SK-N-MC (cell line): ENCODE measurements at places on chromosomes 1 and 21.

GRCh38 chr1:15761366-15762128 is 3.0 kb downstream of the FBLIM1 start:
- no peak for DNase-seq

DNA sequence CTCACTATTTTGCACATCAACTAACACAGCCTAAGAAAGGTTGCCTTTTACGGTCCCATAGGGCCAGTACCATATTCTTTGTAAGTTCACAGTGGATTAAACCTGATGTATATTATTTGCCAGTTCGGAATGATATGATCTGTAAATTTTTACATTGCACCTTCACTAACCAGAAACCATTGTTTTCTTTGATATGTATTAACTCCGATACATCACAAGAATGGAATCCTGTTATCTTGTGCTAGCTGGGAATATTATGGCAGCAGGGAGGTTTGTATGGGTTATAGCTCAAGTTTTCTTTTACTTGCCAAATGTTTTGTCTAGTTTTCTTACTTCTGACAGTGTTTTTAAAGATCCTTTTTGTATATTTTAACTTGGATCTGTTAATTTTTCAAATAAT is 51.4 kb upstream of the S1PR1 start:
- no peak for DNase-seq

DNA sequence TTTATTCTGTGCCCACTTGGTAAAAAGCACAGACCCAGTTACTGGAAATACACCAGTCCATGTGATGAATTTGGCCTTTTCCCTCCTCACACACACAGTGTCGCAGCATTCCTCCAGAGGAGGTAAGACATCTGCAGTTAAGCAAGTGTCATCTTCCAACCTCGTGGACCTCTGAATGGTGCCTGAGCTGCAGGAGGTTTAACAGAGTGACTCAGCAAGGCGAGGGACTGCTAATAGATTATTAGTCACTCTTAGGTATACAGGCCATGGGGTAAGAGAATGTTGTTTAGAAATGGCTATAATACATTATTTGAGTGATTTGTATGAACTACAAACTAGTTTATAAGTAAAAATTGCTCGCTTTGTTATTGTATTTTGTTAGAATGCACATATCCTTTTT is 8.6 kb upstream of the LRRC8B start:
- no peak for DNase-seq

DNA sequence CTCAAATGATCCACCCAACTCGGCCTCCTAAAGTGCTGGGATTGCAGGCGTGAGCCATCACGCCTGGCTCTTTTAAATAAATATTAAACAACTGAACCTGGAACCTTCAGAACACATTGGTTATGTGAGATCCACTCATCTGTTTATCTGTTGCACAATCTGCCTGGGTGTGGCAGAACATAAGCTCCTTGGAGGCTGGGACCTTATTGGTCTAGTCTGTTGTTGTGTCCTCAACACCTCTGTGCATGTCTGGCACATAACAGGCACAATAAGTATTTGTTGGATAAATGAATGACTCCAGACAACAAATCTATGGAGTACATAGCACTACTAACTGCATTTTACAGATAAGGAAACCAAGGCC is 4.1 kb upstream of the NBL1 start:
- no peak for DNase-seq

- no peak for DNase-seq
Observed at GRCh38 chr1:21317690-21318043, 27.4 kb upstream of the ECE1 start.

DNA sequence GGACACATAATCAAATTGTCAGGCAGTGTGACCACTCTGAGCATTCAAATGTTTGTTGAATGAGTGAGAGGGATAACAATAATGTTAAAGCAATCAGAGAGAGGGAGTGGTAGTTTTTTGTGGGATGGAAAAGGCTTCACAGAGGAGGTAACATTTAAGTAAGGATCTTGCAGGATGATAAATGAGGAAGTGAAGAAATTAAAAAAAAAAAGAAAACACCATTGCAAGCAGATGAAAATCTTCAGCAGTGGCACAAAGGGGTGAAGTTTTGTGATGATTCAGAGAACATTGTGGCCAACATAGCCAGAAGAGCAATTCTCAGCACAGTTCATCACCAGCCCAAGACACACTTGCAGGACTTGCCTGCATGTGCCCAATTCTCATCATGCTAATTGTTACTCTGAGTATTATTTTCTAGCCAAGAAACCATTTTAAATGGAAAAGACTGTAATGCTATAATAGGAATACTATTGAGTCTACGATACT is 35.0 kb downstream of the OVGP1 start:
- DNase-seq, result no peak

GRCh38 chr1:48760857-48761256 is 15.8 kb downstream of the BEND5 start:
- DNase-seq, result no peak

DNA sequence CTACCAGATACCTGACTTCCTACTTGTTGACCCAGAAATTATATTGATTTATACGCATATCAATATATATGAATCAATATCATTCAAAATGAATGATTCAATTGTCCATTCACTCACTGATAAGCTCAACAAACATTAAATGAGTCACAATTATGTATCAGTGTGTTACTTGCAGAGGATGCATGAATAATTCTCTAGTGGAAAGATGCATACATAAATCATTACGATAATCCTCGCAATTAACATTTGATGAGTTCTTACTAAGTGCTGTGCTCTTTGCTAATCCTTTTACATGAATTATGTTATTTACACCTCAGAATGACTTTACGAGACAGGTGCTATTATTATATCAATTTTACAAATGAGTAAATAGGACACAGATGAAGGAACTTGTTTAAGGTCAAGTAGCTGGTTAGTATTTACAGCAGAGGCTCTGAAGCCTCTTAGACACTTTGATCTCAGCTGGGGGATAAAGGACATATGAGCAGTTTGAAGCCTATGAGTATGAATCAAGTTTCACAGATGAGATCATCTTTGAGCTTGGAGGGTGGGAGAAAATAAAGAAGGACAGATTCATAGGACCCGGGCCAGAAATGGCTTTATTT is 112.8 kb upstream of the ADAMTS5 start:
- no peak for DNase-seq

DNA sequence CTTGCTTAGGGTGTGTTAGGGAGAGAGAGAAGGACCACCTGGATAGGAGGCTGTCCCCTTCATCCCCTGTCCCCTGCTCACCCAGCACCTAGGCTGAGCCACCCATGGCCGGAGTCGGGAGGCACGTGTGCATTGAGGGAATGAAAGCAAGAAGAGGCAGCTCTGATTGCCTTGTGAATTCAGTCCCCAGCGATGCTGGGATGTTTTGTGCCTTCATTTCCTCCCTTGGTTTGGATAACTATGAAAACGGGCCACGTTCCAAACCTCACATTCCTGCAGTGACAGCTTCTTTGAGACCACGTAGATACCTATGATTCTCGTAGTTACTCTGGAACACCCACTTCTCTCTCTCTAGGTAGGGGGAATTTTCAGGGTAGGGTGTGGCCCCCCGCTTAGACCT is 67.1 kb downstream of the MAN1C1 start:
- DNase-seq, result no peak

DNA sequence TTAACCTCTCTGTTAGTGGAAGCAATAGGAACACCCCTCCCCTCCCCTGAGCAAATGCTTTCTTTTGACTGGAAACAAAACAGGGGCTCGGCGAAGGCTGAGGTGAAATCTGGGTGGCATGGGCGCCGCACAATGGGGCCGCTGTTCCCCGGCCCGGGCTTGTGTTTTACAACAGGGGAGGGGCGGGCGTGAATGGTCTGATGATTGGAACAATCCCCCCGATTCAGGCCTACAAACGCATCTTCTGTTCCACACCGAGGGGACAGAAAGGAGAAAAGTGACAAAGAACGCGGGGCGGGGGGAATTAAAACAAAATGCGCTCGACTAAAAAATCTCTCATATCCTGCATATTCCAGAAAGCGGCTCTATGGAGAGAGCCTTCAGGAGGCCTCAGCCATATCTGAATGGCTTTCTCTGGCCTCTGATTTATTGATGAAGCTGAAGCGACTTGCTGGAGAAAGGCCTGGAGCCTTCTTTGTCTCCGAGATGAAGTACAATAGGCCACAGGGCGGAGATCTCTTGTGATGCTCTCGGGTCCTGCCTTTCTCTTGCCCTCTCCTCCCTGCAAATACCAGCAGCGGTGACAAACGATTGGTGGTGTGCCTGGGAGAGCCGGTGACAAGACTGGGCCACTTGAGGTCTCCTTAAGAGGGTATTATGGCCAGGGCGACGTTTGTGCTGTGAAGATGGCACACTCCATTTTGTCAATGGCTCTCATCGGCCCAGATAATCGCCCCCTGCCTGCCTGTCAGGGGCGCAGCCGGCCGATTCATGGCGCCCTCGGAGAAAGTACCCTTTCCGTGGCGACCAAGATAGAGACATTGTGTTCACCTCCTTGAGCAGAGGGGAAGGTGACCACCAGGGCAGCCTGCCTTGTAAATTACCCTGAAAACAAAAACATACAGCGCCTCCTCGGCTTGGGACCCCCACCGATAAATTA is 47.1 kb upstream of the OLIG2 start:
- no peak for DNase-seq

DNA sequence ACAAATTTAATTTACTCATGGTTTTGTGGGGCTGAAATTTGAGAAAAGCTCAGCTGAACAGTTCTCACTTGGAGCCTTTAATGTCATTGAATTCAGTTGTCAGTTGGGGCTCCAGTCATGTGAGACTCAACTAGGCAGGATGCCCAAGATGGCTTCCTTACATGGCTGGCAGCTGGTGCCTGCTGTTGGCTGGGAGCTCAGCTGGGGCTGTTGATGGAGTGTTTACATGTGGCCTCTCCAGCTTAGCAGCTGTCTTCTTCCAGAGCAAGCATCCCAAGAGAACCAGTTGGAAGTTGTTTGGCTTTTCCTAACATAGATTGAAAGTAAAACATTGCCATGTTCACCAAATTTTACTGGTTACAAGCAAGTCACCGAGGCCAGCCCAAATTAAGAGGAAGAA is 81.8 kb upstream of the KCNA3 start:
- DNase-seq, result no peak

GRCh38 chr1:36040238-36040637 is 43.7 kb upstream of the TEKT2 start:
- DNase-seq, result no peak

DNA sequence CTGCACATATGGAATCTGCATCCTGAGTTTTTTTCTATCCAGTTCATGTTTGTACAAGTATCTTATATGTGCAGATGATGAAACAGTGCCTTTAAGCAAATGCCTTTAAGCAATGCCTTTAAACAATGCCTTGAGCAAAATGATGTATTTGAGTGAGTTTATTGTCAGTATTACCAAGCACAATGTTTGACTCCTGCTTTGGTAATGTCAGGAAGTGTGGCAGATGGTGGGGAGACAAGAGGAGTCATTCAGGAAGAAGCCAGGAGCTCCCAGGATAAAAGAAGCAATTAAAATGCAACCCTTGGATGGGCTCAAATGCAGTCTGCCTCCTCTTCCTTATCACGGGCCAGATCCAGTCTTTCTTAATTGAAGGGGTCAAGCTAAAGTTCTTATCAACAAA is 108.7 kb upstream of the KCNJ15 start:
- no peak for DNase-seq

DNA sequence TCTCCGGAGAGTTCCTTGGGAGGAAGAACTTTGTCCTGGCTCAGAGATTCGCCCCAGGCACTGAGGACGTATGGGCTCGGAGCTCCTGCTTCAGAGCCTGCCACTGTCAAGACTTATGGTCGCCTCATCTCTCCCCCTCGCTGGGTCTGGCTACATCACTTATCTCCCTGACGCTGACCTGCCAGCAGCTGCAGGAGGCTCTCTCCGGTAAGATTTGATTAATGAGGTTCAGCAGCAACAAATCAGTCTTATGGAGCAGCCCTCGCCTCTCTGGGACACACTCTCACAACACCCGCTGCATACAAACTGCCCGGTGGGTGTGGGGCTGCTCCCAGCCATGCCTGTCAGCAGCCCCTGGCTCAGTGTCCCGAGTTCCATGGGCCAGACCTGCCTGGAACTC is 297.8 kb downstream of the RRAGC start:
- no peak for DNase-seq

GRCh38 chr1:194846488-194846887 is 1660.1 kb upstream of the B3GALT2 start:
- no peak for DNase-seq

DNA sequence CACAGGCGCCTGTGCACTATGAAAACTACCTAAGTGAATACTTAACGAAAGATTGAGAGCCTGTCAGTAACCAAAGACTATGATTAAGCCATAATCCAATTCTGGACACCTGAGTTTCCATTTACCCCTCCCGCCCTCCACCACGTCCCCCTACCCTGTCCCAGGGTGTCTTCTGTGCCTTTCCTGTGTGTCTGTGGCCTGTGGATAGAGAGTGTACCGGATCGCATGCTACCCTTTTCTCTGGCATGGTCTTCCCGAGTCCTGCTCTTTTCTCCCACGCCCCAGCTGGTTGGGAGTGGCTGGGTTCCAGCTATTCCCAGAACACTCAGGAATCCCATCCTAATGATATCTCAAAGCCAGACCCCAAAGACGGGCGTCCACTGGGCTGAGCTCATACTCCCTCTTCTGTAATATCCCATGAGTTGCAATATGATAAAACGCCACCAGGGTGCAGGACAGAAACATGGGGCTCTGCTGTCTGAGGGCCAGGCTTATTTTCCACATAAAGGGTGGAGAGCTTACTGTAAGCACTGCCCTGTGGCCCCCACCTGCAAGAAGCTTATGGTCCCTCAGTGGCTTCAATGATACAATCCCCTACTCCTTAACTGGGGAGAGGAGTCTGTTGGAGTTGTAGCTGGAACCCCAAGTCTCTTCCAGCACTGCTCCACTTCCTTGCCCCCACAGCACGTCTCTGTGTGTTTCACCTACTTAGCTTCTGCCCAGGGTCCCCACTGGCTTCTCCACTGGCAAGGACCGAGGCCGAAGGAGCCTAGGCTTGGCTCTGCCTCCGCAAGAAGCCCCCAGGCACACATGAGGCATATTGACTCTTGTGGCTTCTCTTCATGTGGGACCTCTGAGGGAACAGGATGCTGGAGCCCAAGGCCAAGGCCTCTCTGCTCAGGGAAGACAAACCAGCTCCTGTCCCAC is 17.6 kb upstream of the ALX3 start:
- DNase-seq, result no peak

DNA sequence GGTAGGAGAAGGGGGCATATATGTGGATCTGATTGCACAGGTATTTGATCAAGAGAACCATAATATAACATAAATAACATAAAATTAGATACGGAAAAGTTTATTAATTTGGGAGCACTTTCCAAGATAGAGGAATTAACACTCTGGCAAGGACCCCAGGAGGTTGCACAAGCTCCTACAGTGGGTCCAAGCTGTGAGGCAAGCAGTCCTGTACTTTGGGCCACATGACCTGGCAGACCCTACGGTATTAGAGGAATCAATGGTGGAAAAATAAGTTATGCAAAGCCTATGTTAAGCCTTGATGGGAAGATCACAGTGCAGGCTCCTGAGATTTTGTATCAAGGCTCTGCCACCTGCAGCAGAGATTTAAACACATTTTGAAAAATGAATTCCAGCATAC is 220.1 kb downstream of the COL24A1 start:
- no peak for DNase-seq

- no peak for DNase-seq
Observed at GRCh38 chr1:98176414-98176813, 255.6 kb upstream of the DPYD start.

- no peak for DNase-seq
Observed at GRCh38 chr1:81449786-81450185, 350.9 kb upstream of the ADGRL2 start.

- no peak for DNase-seq
Observed at GRCh38 chr1:224289396-224289795, 40.6 kb downstream of the NVL start.

- DNase-seq, result no peak
Observed at GRCh38 chr1:1297802-1298424, 9.8 kb downstream of the ACAP3 start.
